ENCODE measurements at places on chromosomes 11 and 22. TPM values are rescaled to one million over a fixed set of nuclear protein-coding genes. Genes with fewer than 3 reads are reported as not detected.

DNA sequence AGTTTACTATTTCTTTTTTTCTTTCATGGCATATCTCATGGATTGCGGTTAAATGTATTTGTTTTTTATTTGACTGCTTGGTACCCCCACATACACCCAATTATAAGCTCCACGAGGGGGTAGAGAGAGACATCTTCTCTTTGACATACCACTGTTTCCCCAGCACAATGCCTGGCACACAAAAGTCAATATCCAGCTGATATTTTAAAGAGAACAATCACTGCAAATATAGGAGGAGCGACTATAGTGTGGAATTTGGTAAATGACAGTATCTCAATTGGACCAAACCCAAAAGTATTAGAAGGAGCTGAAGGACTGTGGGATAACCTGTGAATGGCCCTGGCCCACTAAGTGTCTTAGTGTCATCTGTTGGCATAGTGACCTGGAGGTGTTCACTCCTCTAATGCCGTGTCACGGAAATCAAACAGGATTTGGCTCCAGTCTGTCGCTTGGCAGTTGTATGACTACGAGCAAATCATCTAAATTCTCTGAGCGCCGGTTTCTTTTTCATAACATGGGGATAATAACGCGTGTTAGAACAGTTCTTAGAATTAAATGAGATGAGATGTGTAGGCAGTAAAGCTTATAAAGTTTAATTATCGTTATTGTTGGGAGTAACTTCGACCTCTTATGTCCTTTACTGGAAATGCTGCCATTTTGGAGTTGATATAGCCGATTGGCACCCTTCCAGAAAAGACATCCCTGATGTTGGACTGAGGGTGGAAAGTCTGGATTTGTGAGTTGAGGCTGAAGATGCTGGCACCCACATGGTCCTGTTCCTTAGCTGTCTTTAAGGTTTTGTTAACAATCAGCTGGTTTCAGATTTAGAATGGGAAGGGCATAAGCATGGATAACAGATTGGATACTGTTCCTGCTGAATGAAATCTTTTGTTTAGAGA lies 144.5 kb downstream of the DBX1 start:
- H3K27ac ChIP-seq: no peak overlapping the region
- no peaks in the 10 kb centered on the region for H3K36me3 ChIP-seq
- DNase-seq: no peak
- no peak overlapping the region for H3K4me3 ChIP-seq

DNA sequence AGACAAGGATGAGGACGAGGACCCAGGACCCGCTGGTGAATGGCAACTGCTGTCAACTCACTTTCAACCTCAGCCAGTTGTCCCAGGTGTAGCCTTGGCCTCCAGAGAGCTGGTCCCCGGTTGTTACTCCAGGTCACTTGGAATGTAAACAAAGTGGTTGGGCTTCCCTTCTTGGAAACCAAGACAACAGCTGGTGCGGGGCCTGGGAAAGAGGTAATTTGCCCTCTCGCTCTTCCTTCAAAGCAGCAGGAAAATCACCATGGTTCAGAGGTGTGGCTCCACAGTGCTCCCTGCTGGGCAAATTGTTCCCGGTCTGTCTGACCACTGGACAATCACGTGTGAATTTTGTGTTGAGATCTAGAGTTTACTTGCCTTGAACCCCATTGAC lies 15.0 kb downstream of the SLC1A2 start:
- no peak overlapping the region for H3K27ac ChIP-seq
- H3K4me3 ChIP-seq: no peak overlapping the region
- H3K36me3 ChIP-seq: no peaks in the 10 kb centered on the region
- no peaks in the 10 kb centered on the region for H3K27me3 ChIP-seq
- DNase-seq: no peak
- H3K4me1 ChIP-seq: no peaks in the 10 kb centered on the region

DNA sequence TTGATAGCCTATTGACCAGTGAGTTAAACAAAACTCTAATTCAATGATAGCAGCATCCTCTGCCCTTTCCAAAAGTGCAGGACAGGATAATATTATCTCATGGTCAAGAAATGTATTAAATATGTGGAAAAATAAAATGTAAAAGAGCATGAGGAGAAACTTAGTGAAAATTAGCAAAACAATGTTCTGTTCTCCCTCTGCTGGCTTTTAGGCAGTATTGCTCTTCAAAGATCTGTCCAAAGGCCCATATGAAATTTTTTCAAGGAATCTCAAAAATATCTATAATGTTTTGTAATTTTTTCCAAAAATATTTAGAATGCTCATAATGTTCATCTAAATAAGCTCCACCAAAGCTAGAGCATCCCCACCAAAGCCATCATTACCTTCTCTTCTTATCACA lies 8.3 kb upstream of the ARL14EP start:
- H3K4me3 ChIP-seq: no peak overlapping the region
- no peaks in the 10 kb centered on the region for H3K36me3 ChIP-seq
- H3K27me3 ChIP-seq: no peaks in the 10 kb centered on the region
- no peaks in the 10 kb centered on the region for H3K4me1 ChIP-seq
- DNase-seq: no peak
- H3K27ac ChIP-seq: no peak overlapping the region

- H3K4me3 ChIP-seq: no peak overlapping the region
- no peaks in the 10 kb centered on the region for H3K27me3 ChIP-seq
- no peak for DNase-seq
- H3K36me3 ChIP-seq: no peaks in the 10 kb centered on the region
- H3K27ac ChIP-seq: no peak overlapping the region
- no peaks in the 10 kb centered on the region for H3K4me1 ChIP-seq
Observed at GRCh38 chr11:16408619-16409018, 52.3 kb upstream of the SOX6 start.

- H3K4me3 ChIP-seq: no peak overlapping the region
- no peak for DNase-seq
- no peaks in the 10 kb centered on the region for H3K27me3 ChIP-seq
- no peaks in the 10 kb centered on the region for H3K36me3 ChIP-seq
- H3K4me1 ChIP-seq: no peaks in the 10 kb centered on the region
Observed at GRCh38 chr11:37849706-37850105, 1251.7 kb upstream of the RAG2 start.

DNA sequence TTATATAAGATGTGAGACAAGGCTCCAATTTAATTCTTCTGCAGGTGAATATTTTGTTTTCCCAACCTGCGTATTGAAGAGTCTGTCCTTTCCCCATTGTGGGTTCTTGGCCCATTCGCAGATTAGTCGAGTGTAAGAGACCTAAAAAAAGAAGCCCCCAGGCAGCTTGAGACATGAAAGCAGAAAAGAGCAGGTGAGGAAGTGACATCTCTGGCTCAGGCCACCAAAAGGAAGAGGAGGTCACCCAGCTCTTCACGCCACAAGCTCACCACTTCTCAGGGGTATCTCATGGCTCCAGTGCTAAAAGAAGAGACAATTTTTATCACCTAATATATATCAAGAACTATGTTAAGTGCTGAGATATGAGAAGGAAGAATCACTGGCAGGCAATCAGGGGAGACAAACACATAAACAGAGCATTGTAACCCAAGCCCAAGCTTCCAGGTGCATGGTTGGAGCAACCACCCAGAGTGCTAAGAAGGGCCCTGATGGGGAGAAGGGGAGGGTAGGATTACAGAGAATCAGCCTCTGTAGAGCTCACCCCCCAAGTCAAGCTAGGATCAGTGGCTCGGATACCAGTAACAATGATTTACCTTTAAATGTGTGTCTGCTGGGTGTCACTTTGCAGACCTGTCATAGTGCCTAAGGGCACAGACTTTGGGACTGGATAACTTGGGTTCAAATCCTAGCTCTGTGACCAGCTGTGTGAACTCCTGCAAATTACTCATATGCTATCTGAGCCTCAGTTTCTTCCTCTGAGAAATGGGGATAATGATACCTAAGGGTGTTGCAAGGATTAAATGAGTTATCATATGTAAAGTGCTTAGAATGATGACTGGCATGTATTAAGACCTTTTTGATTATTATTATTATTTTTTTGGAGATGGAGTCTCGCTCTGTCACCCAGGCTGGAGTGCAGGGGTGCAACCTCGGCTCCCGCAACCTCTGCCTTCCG lies 39.2 kb downstream of the MCHR1 start:
- no peak overlapping the region for H3K4me3 ChIP-seq
- H3K27me3 ChIP-seq: no peaks in the 10 kb centered on the region
- no peaks in the 10 kb centered on the region for H3K36me3 ChIP-seq
- no peak overlapping the region for H3K27ac ChIP-seq

PAX6 gene
- total RNA-seq: not detected

MS4A12 gene
- not detected for total RNA-seq

DDTL gene
- not detected for total RNA-seq

TPH1 gene
- 3.6 TPM for total RNA-seq

- H3K4me3 ChIP-seq: no peak overlapping the region
- H3K27me3 ChIP-seq: no peaks in the 10 kb centered on the region
- H3K4me1 ChIP-seq: no peaks in the 10 kb centered on the region
- no peak overlapping the region for H3K27ac ChIP-seq
- no peak for DNase-seq
- no peaks in the 10 kb centered on the region for H3K36me3 ChIP-seq
Observed at GRCh38 chr22:32380991-32381390, 23.3 kb downstream of the RFPL3 start.

DNA sequence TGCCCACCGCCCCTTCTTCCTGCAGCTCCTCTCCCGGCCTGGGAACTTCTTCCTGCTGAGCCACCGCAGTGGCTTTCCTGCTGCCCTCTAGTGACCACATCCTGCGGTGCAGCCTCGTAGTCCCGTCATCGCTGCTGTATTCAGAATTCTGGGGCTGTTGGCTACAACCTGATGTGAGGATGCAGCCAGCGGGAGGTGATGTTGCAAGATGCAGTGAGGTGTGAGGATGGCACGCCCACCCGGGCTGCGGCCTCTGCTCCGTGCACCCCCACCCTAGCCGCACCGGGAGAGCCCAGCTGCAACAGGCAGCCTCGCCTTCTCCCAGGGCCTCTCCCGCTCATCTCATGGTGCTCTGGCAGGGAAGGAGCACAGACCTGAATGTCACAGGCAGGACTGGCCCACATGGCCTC lies 10.1 kb downstream of the CHST1 start:
- H3K4me1 ChIP-seq: no peaks in the 10 kb centered on the region
- no peak overlapping the region for H3K27ac ChIP-seq
- no peaks in the 10 kb centered on the region for H3K36me3 ChIP-seq
- H3K27me3 ChIP-seq: no peaks in the 10 kb centered on the region
- peak; percentile 59 for DNase-seq
- H3K4me3 ChIP-seq: no peak overlapping the region

GRCh38 chr11:84899134-84899533 lies 728.0 kb downstream of the DLG2 start:
- H3K27ac ChIP-seq: no peak overlapping the region
- no peaks in the 10 kb centered on the region for H3K4me1 ChIP-seq
- H3K4me3 ChIP-seq: no peak overlapping the region
- H3K36me3 ChIP-seq: no peaks in the 10 kb centered on the region

JAML gene
- total RNA-seq: 8.5 TPM

DNA sequence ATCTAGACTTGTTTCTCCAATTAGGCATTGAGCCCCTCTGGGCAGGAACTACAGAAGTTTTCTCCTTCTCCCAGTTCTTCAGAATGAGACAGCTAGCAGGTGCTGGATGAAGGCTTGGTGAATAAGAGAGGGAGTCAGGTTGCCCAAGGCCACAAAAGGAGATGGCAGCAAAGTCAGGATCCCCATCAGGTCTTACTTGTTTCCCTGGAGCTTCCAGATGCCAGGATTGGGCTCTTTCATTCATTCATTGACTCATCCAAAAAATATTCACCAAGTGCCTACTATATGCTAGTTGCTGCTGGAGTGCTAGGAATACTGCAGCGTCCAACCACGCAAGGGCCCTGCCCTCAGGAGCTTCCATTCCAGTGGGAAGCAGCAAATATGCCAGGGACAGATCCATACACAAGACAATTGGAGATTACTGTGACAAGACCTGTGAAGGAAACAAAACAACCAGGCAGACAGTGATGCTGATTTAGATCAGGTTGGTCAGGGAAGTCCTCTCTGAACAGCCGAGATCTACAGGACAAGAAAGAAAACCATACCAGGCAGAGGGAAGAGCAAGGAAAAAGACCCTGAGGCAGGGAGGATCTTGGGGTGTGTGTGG lies 24.6 kb upstream of the LMO1 start:
- H3K36me3 ChIP-seq: no peaks in the 10 kb centered on the region
- H3K27ac ChIP-seq: no peak overlapping the region
- H3K27me3 ChIP-seq: no peaks in the 10 kb centered on the region

FOLR1 gene
- total RNA-seq: not detected

Measured in prostate gland (tissue), 2 donors.